Bronchial epithelial cell (primary cell): ENCODE measurements at places on chromosomes 3 and 15. TPM values are rescaled to one million over a fixed set of nuclear protein-coding genes. Genes with fewer than 3 reads are reported as not detected.

The MUC20 gene
- total RNA-seq = 1.6 and 6.8 TPM in 2 replicates

The IL5RA gene
- total RNA-seq = not detected in 2 replicates

The GP9 gene
- total RNA-seq = not detected in 2 replicates

The SLC25A36 gene
- total RNA-seq = 122 and 166 TPM in 2 replicates

The ILDR1 gene
- 1.6 and 6.0 TPM in 2 replicates for total RNA-seq

The CPLX3 gene
- total RNA-seq = not detected in 2 replicates

The ACP3 gene
- total RNA-seq = 1.6 and 7.0 TPM in 2 replicates

The PLSCR2 gene
- total RNA-seq = 0.26 TPM in 1 of 2 replicates, not detected in the other

The MKRN3 gene
- total RNA-seq = not detected in 2 replicates

The TM2D3 gene
- 21.6 and 23.0 TPM in 2 replicates for total RNA-seq

The RPL14 gene
- total RNA-seq = 532 and 659 TPM in 2 replicates

The USP50 gene
- total RNA-seq = not detected in 2 replicates

The PRRT3 gene
- total RNA-seq = 0.26 and 0.38 TPM in 2 replicates

The LRRC58 gene
- total RNA-seq = 20.5 and 21.3 TPM in 2 replicates

The CLDN16 gene
- 0.26 and 0.51 TPM in 2 replicates for total RNA-seq

The FAM240A gene
- total RNA-seq = not detected in 2 replicates

The PP2D1 gene
- not detected in 2 replicates for total RNA-seq

The SCN11A gene
- not detected in 2 replicates for total RNA-seq

The RSL24D1 gene
- total RNA-seq = 155 and 174 TPM in 2 replicates

The ANO10 gene
- total RNA-seq = 25.6 and 25.8 TPM in 2 replicates

The SLC22A13 gene
- 0.77 and 0.79 TPM in 2 replicates for total RNA-seq

The SLC25A26 gene
- total RNA-seq = 28.3 and 39.0 TPM in 2 replicates

The GOLGA8J gene
- total RNA-seq = not detected in 2 replicates

The KLF15 gene
- 0.26 and 3.4 TPM in 2 replicates for total RNA-seq

The PCOLCE2 gene
- total RNA-seq = 0.38 and 1.1 TPM in 2 replicates

The SLC22A14 gene
- 0.26 and 0.64 TPM in 2 replicates for total RNA-seq

The FILIP1L gene
- total RNA-seq = 1.1 and 6.3 TPM in 2 replicates

The UBA5 gene
- 29.3 and 30.3 TPM in 2 replicates for total RNA-seq

The TIMP4 gene
- total RNA-seq = 1.1 and 2.6 TPM in 2 replicates

The CD200 gene
- total RNA-seq = 0.13 and 0.53 TPM in 2 replicates

The CATSPER2 gene
- total RNA-seq = 4.7 TPM in 2 replicates

The GOLGA8T gene
- total RNA-seq = 0.13 TPM in 1 of 2 replicates, not detected in the other

The CAMK1 gene
- total RNA-seq = 18.2 and 36.4 TPM in 2 replicates

The CD200R1 gene
- under 0.01 TPM in 1 of 2 replicates, not detected in the other for total RNA-seq

The PLIN1 gene
- under 0.01 and 0.51 TPM in 2 replicates for total RNA-seq

The LSAMP gene
- total RNA-seq = 0.26 TPM in 1 of 2 replicates, not detected in the other

The XCR1 gene
- total RNA-seq = under 0.01 TPM in 1 of 2 replicates, not detected in the other

The ADIPOQ gene
- not detected in 2 replicates for total RNA-seq
